ENCODE measurements at places on chromosomes 3 and 15.

DNA sequence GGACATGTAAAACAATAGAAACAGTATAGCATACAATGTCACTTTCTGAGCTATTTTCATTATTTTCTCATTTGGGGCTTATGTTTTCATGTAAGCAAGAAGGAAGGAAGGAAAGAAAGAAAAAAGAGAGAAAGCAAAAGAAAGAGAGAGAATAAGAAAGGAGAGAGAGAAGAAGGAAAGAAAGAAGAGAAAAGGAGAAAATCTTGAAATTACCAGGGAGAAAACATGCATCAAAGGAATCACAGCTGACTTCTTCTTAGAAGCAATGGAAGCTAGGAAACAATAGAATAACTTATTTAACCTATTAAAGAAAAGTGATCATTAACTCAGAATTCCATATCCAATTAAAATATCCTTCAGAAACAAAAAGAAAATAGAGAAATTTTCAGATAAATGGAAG lies 471.5 kb downstream of the OCA2 start:
- no peak for DNase-seq

- DNase-seq, result no peak
Measured at GRCh38 chr3:25427563-25427941, 511 bp upstream of the RARB start.

- peak; percentile 29 for DNase-seq
Measured at GRCh38 chr15:52960283-52960682, 170.1 kb upstream of the ONECUT1 start.

DNA sequence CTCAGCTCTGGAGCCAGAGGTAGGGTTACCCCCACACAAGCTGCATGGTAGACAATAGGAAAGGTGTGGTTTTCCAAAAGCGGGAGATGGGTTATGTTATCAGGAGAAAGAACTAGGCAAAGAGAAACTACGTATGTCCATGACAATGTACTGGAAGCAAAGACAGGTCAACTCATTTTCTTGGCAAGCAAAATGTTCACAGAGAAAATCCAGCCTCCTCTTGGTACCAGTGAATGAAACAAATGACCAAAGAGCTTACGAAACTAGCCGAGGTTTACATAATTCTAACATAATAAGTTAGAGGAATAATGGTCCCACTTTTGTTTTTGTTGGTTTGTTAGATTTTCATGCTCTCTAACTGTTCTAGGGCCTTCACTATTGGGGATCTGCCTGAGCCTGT lies 338.1 kb upstream of the TGFBR2 start:
- no peak for DNase-seq

DNA sequence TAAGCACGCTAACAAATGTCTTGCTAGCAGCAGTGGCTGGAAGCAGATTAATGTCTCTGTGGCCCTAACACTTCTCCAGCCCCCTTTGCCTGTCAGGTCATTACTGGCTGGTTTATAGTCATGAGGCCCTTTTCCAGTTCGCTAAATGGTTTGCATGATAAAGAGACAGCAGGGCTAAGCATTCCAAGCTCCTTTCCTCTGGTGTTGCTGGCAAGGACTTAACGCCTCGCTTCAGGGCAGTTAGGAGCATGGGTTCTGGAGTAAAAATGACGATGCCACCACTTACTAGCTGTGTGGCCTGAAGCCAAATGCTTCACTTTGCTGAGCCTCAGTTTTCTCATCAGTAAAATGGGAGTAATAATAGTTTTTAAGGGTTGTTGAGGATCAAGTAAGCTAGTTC lies 185.9 kb downstream of the MEGF11 start:
- DNase-seq, result no peak

- DNase-seq, result no peak
Measured at GRCh38 chr3:39086144-39086543, 21.3 kb downstream of the GORASP1 start.

- no peak for DNase-seq
Measured at GRCh38 chr3:4866866-4867265, 112.4 kb upstream of the BHLHE40 start.

DNA sequence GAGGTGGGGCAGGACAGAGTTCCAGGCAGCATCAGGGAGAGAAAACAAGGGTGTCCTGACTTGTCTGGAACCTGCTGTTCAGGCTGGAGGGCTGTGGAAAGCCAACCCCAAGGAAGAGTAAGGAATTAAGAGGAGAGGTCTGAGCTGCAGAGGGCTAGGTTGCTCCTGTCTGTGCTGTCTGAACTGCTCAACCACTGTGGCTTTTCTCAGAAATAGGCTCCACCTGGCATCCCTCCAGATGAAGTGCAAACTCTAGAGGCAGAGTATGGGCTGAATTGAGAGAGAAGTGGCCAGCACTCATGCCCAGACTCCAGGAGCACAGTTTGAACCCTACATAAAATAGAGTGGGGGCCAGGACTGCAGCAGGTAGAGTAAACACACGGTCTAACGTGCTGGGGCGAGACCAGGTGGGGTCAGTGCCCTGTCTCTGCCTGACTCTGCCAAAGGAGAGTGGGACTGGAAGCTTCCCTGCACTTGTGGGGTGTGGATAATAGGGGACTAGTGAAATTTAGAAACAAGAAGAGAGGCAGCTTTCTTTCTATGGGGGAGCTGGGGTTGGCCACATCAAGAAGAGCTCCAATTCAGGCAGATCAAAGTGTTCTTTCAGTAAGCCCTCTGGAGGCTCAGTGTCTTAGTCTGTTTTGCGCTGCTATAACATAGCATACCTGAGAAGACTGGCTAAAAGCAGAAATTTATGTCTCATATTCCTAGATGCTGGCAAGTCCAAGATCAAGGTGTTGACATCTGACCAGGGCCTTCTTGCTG lies 28.0 kb upstream of the MNS1 start:
- peak; percentile 84 for DNase-seq

GRCh38 chr3:136733317-136733833 lies 18.8 kb downstream of the STAG1 start:
- no peak for DNase-seq

DNA sequence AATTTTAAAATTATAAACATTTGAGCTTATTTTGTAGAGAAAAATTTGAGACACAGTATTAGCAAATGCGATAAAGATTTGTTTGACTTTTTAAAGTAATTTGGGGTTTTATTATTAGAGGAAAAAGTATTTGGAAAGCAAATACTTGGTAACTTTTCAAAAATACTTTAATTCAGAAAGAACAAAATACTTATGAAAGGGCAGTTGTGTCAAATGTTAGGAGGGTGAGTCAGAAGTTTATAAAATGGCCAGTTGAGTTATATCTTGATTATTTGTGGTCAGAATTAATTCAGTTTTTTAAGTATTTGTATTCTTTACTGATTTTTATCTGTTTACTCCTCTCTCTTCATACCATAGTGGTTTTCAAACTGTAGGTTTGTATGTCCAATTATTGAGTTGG lies 12.1 kb downstream of the LACTB start:
- no peak for DNase-seq

DNA sequence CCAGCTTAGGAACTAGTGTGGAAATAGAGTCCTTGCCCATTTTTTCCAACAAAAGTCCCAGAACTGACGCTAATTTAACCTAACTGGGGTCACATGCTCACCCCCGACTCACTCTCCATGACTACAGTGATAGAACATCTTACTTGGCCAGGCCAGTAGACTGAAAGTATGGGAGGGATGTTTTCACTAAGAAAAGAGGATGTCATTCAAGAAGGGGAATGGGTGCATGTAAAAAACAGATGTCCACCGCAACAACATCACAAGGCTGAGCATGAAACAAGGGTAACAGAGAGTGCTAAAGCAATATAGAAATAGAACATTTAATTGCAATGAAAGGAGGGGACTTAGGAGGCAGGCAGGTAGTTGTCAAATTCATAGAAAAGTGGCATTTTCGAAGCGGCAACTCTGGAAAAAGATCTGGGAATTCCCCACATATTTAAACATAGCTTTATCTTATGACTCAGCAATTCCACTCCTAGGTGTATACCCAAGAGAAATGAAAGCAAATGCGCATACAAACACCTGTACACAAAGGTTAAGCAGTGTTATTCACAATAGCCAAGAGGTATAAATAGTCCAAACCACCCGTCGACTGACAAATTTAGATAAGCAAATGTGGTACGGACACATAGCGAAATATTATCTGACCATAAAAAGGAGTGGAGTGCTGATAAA lies 41.1 kb upstream of the UBE2E2 start:
- DNase-seq, result peak; percentile 23

- peak; percentile 29 for DNase-seq
Measured at GRCh38 chr15:70259028-70259424, 161.3 kb upstream of the TLE3 start.

- no peak for DNase-seq
Measured at GRCh38 chr3:107209302-107209990, 167.8 kb upstream of the CCDC54 start.
